B cell (primary cell): ENCODE measurements at places on chromosomes 16 and 17. TPM values are rescaled to one million over a fixed set of nuclear protein-coding genes. Genes with fewer than 3 reads are reported as not detected.

DNA sequence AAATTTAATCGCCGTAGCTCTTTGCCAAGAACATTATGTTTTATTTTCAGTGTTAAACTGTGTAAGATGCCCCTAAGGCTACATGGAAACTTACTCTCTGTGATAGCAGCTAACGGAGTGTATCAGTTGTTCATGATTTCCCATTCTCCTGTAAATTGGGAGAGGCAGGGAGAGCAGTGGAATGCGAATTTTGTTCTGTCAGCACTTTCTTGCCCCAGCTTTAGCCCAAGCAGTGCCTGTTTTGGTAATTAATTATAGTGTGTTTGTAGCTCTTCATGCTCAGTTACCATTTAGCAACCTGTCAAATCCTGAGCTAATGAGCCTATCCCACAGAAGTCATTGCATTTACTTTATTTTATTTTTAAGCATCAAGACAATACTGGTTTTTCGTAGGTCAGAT, 475.1 kb upstream of the RBFOX1 start:
- no peak overlapping the region for H3K4me3 ChIP-seq
- no peak overlapping the region for H3K27ac ChIP-seq
- no peaks in the 10 kb centered on the region for H3K27me3 ChIP-seq
- H3K4me1 ChIP-seq = no peaks in the 10 kb centered on the region

GRCh38 chr17:48051706-48052486, 3.7 kb downstream of the NFE2L1 start:
- no peak overlapping the region for H3K27ac ChIP-seq
- no peak for DNase-seq
- H3K4me3 ChIP-seq = no peak overlapping the region
- no peaks in the 10 kb centered on the region for H3K36me3 ChIP-seq
- no peaks in the 10 kb centered on the region for H3K27me3 ChIP-seq

GRCh38 chr17:78357177-78357586, 2.7 kb downstream of the SOCS3 start:
- peaks cover 4% of the 10 kb centered on the region for H3K36me3 ChIP-seq
- H3K4me1 ChIP-seq = peaks cover 71% of the 10 kb centered on the region
- H3K4me3 ChIP-seq = no peak overlapping the region
- peak overlapping the region; percentile 29 for H3K27ac ChIP-seq

GRCh38 chr16:73713778-73714495, 582.7 kb upstream of the PSMD7 start:
- no peak for DNase-seq
- H3K36me3 ChIP-seq = no peaks in the 10 kb centered on the region
- no peaks in the 10 kb centered on the region for H3K27me3 ChIP-seq

GRCh38 chr17:81124377-81124776, 40.9 kb upstream of the PVALEF start:
- DNase-seq = no peak
- no peak overlapping the region for H3K4me3 ChIP-seq
- peaks cover 4% of the 10 kb centered on the region for H3K4me1 ChIP-seq
- H3K36me3 ChIP-seq = no peaks in the 10 kb centered on the region
- no peaks in the 10 kb centered on the region for H3K27me3 ChIP-seq

GRCh38 chr17:75848523-75849278, 4.5 kb upstream of the UNC13D start:
- H3K4me1 ChIP-seq = peaks cover 11% of the 10 kb centered on the region
- H3K27ac ChIP-seq = no peak overlapping the region

DNA sequence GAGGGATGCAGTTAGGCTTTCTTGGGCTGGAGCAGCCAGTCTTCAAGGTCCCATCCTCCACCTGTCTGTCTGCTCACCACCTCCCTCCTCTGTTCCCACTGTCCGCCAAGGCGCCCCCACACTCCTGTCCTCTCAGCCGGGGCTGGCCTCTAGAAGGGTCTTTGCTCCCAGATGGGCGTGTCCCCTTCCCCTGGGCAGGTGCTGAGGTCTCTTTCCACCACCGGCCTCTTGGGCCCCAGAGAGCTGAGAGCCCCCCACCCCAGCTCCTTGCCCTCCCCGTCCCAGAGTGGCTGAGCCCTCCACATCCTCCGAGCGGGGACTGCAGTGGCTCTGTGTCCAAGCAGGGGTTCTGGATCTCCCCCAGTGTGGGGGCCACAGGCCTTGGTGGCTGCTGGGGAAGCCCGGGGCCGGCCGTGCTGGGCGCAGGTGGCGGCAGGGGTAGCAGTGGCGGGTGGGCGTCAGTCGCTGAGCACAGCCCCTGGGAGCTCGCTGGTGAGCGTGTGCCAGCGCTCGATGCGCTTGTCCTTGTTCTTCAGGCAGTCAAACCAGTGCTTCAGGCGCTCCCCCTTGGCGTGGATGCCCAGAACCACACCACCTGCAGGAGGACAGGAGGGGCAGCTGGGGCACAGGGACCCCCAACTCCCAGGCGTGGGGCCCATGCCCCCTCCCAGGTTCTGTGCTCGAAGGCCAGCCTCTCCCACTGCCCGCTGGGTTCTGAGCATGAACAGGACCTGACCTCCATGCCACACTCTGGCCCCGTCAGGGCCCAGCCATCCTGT, 9.8 kb downstream of the SCGB1C2 start:
- no peak for DNase-seq
- H3K4me1 ChIP-seq = peaks cover 3% of the 10 kb centered on the region
- no peaks in the 10 kb centered on the region for H3K27me3 ChIP-seq
- H3K27ac ChIP-seq = no peak overlapping the region
- H3K4me3 ChIP-seq = no peak overlapping the region

- H3K36me3 ChIP-seq = no peaks in the 10 kb centered on the region
- DNase-seq = no peak
- no peaks in the 10 kb centered on the region for H3K27me3 ChIP-seq
- no peak overlapping the region for H3K27ac ChIP-seq
- no peak overlapping the region for H3K4me3 ChIP-seq
- H3K4me1 ChIP-seq = peaks cover 17% of the 10 kb centered on the region
Observed at GRCh38 chr16:49473131-49473530, 99.5 kb downstream of the C16orf78 start.

GRCh38 chr17:1644493-1645206, 882 bp downstream of the SCARF1 start:
- H3K36me3 ChIP-seq = no peaks in the 10 kb centered on the region
- peaks cover 29% of the 10 kb centered on the region for H3K4me1 ChIP-seq
- H3K4me3 ChIP-seq = no peak overlapping the region

GRCh38 chr16:81732699-81733098, 46.4 kb upstream of the PLCG2 start:
- no peak overlapping the region for H3K4me3 ChIP-seq
- peaks cover 19% of the 10 kb centered on the region for H3K4me1 ChIP-seq
- no peaks in the 10 kb centered on the region for H3K36me3 ChIP-seq
- no peak overlapping the region for H3K27ac ChIP-seq

DNA sequence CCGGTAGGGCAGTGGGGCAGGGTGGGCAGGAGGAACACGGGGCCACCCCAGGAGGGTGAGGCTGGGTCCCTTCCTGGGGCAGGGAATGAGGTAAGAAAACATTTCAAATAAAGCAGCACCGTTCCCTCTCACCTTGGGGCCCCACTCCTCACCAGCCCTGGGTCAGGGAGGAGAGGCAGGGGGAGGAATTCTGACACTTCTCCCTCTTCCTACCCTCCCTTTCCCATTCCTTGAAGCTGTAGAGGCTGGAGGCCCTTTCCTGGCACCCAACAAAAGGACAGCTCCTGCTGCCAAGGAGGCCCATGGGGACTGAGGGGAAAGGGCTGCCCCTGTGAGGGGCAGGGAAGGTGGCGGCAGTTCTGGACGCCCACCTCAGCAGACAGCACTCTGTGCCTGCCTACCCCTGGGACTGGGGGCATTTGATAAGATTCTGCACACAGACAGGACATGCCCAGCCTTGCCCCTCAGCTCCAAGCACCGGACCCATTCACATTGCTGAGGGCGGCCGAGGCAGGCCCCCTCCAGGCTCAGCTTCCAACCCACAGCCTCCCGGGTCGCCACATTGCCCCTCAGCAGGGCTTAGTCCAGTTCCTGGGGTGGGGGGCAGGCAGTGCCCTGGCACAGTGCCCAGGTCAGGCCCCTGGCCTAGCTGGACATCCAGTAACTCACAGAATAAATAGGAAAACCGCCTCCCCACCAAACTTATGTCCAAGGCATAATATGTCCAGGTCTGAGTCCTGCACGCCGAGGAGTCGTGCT, 6.2 kb downstream of the ATXN7L3 start:
- peaks cover 67% of the 10 kb centered on the region for H3K36me3 ChIP-seq
- H3K4me1 ChIP-seq = peaks cover 12% of the 10 kb centered on the region
- H3K27me3 ChIP-seq = no peaks in the 10 kb centered on the region

- no peaks in the 10 kb centered on the region for H3K27me3 ChIP-seq
- no peak overlapping the region for H3K4me3 ChIP-seq
- no peaks in the 10 kb centered on the region for H3K36me3 ChIP-seq
- DNase-seq = no peak
- H3K4me1 ChIP-seq = no peaks in the 10 kb centered on the region
Observed at GRCh38 chr16:8523932-8524331, 66.4 kb downstream of the TMEM114 start.

- H3K4me1 ChIP-seq = peaks cover 8% of the 10 kb centered on the region
- no peak overlapping the region for H3K27ac ChIP-seq
- H3K4me3 ChIP-seq = no peak overlapping the region
Observed at GRCh38 chr16:57639172-57639887, 10.9 kb downstream of the ADGRG1 start.

- no peak overlapping the region for H3K27ac ChIP-seq
- DNase-seq = no peak
- no peaks in the 10 kb centered on the region for H3K36me3 ChIP-seq
- H3K4me3 ChIP-seq = no peak overlapping the region
- H3K4me1 ChIP-seq = no peaks in the 10 kb centered on the region
Observed at GRCh38 chr16:51431517-51432241, 280.6 kb upstream of the SALL1 start.

DNA sequence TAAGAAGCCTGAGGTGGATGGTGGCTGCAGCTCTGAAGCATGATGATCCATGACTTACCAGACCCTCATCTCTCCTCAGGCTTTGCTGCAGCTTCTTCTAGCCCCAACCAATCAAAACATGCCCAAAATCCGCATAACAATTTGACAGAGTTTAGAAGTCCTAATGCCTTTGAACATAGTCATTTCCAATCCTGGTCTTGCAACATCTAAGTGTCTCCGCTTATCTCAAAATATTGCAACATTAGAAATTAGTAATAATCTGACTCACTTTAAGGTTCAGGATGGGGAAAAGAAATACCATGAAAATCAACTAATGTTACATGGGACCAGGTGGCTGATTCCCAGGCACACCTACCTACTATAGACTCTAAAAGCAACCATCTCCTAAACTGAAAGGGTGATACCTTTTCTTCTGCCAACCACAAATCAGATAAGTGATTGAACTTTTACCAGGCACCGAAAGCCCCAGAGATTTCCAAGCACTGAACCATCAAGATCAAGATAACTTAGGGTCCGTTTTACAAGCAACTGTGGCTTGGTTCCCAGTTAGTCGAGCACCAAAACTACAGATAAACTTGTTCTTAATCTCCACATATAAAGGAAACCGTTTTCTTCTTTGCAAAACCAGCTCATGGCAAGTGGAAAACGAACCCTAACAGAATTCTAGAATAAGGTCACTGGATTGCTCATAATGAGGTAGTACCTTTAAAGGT, 14.0 kb downstream of the ERN1 start:
- H3K27me3 ChIP-seq = no peaks in the 10 kb centered on the region
- no peak overlapping the region for H3K4me3 ChIP-seq
- no peaks in the 10 kb centered on the region for H3K36me3 ChIP-seq

DNA sequence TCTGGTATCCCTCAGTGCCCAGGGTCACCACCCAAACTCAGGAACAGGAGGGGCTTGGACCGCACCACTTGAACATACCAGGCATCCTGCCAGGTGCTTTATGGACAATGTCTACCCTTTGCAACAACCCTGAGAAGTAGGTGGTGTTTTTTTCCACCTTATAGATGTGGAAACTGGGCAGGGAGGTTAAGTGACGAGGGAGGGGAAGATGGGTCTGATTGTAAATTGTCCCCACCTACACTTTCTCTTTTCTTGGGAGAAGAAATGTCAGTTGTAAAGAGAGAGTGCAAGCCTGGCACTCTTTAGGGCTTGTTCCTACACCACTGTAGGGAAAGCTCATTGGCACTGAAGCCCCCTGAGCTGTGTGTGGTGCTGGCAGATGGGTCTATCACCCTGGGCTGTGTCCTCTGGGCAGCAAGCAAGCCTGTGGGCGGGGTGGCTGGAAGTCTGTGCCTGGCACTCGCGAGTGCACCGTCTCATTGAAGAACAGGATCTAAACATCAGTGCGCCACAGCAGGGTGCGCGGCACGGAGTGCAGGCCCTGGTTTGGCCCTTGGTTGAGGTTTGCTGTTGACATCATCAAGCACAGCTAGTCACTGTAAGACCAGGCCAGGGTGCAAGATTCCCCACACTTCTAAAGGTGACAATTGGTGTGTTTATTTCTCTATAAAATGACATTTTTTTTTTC, 15.1 kb downstream of the NOD2 start:
- no peak overlapping the region for H3K27ac ChIP-seq
- DNase-seq = no peak
- no peaks in the 10 kb centered on the region for H3K27me3 ChIP-seq
- H3K4me1 ChIP-seq = peaks cover 14% of the 10 kb centered on the region
- no peak overlapping the region for H3K4me3 ChIP-seq

DNA sequence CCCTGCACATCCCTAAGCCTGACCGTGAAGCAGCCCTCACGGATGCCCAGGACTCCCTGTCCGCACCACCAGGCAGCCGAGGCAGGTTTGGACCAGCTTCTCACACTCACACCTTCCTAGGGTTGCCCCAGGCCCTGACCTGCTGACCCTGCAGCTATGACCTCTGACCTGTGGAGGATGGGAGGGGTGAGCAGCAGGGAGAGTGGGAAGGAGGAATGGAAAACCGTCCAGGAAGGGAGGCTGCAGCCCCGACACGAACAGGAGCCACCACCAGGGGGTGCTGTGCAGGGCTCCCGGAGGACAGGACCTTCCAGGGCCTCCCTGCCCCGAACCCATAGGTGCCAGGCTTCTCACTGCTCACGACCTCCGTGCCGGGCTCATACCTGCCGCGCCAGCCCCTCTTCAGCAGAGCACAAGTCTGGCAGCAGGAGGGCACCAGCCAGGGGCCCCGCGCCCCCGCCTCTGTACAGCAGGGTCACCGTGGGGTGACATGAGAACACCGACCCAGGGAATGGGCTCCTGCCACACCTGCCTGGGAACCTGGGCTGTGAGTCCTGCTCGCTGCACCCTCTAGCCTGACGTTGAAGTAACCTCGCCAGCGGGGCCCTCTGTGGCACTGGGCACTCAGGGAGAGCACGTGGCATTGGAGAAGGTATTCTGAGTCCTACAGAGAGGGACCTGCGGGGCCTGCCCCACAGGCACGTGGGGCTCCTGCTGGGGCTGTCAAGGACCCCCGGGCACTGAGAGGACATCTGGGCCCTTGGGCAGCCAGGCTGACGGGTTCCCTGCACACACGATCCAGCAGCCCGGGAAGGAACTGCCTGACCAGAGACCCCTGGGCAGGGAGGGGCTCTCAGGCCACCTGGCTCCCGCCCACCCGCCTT, 37.6 kb downstream of the CTU2 start:
- H3K27ac ChIP-seq = no peak overlapping the region
- DNase-seq = peak; percentile 75
- H3K4me3 ChIP-seq = no peak overlapping the region
- peaks cover 47% of the 10 kb centered on the region for H3K4me1 ChIP-seq

- no peak overlapping the region for H3K4me3 ChIP-seq
- no peaks in the 10 kb centered on the region for H3K4me1 ChIP-seq
- DNase-seq = no peak
- H3K27me3 ChIP-seq = no peaks in the 10 kb centered on the region
- H3K36me3 ChIP-seq = no peaks in the 10 kb centered on the region
- H3K27ac ChIP-seq = no peak overlapping the region
Observed at GRCh38 chr16:84218956-84219355, 20.9 kb downstream of the KCNG4 start.

PHOSPHO1 gene
- 0.15 TPM in 1 of 2 replicates, not detected in the other for total RNA-seq

SPATA32 gene
- total RNA-seq = 0.27 and 0.52 TPM in 2 replicates

PALB2 gene
- total RNA-seq = 14.9 and 16.3 TPM in 2 replicates

CD68 gene
- total RNA-seq = 10.8 and 12.9 TPM in 2 replicates

UBN1 gene
- 38.1 and 41.9 TPM in 2 replicates for total RNA-seq

TNP2 gene
- total RNA-seq = not detected in 2 replicates

ABCA8 gene
- total RNA-seq = not detected in 2 replicates

AANAT gene
- total RNA-seq = 0.94 TPM in 1 of 2 replicates, not detected in the other

PKMYT1 gene
- total RNA-seq = 0.67 and 1.0 TPM in 2 replicates
